ENCODE measurements at places on chromosomes 16 and 17.
A peak's percentile ranks its signal among the peaks of the same experiment; 100 is the strongest.

GRCh38 chr16:3997231-3997841, 116.8 kb upstream of the CREBBP start:
- DNase-seq: no peak

DNA sequence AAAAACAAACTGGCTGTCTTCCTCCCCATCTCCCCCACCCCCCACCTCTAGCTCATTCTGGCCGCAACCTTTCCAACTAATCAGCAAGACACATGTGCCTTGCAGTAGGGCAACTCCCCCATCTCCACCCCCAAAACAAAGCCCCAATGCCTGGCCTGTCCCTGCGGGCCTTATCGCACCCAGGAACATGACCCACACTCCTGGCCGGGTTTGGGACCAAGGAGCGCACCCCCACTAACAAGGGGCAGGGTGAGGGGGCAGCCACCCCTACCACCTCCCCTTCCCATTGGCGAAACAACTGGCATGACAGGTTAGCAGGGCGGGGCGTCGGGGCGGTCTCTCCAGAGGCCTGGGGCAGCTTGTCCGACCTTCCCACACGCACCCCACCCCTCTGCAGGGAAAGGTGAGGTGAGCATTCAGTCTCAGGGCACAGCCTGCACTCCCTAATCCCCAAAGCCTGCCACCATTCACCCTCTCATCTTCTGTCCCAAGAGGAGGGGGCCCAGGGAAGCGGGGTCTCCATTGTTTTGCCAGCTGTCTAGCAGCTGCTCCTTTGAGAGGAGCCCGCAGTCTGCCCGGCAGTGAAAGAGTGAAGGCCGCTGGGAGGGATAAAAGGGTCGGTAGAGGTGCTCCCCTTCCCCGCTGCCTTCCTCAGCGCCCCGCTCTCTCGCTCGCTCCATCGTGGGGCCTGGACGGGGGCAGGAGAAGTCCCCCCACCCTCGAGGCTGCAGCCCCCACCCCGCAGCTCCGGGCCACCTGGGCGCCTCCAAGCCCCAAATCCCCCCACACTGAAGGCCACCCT, 765 bp downstream of the MYO18A start:
- DNase-seq: peak; percentile 17

GRCh38 chr17:39804839-39805238, 59.3 kb downstream of the IKZF3 start:
- DNase-seq: no peak

- no peak for DNase-seq
Measured at GRCh38 chr17:83024218-83024971, 55.0 kb upstream of the METRNL start.

DNA sequence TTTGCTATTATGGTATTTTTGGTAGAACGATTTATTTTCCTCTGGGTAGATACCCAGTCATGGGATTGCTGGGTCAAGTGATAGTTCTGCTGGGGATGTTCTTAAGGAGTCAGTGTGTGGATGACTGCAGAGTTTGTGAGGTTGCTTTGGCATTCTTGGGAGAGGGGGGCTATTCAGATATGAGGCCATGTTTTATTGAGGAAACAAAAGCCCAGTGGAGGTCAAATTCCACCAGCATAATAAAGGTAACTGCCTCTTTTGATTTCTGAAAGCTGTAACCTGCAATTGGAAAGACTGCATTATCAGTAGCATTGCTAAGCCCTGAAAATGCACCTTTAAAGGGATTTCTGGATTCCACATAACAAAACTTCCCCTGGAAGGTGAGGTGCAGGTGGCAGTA, 43.7 kb upstream of the HNF1B start:
- DNase-seq: no peak

GRCh38 chr17:81859906-81860755, at the start of gene P4HB:
Gene P4HB, minus strand, starts transcription at chr17:81860535. Its CDS starts 64 bp downstream, at chr17:81860471.
- DNase-seq: no peak

- DNase-seq: no peak
Measured at GRCh38 chr17:75832652-75833400, 11.4 kb downstream of the UNC13D start.

DNA sequence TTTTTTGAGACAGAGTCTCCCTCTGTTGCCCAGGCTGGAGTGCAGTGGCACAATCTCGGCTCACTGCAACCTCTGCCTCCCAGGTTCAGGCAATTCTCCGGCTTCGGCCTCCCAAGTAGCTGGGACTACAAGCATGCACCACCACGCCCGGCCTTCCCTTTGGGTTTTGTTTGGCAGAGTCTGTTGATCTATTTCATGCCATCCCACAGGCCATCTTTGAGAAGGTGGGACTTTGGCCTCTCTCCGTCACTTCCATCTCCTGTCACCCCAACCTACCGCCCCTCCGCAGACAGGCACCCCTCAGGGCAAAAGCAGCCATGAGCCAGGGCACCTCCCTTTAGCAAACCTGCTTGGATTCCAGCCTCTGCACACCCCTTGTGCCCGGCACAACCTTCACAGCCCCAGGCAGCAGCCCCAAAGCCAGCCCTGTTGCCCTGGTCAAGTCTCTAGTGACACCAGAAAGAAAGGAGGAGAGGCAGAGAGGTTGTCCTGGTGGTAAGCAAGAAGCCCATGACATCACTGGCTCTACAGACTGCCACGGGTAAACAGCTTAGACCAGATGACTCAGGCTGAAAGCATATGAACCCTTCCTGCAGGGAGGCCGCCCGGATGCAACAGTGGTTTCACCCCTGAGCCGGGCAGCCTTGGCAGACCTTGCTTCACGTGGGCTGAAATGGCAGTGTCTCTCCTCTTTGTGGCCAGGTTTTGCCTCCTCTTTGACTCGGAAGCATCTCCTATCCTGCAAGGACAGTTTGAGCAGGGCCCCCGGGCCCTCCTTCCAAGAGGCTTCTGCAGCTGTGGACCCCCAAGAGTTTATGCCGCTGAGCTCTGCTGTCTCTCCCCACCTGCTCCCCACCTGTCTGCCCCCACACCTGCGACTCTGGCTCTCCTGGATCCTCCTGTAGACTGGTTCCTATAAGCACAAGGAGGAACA, 8.1 kb upstream of the TIMP2 start:
- DNase-seq: no peak

- no peak for DNase-seq
Measured at GRCh38 chr17:48477221-48477620, 47.2 kb upstream of the SKAP1 start.
